Glutamatergic neuron (in vitro differentiated cells): ENCODE measurements at places on chromosomes 12 and 14. TPM values are rescaled to one million over a fixed set of nuclear protein-coding genes. Genes with fewer than 3 reads are reported as not detected.

- no peak for DNase-seq
Observed at GRCh38 chr12:125431516-125431915, 366.3 kb downstream of the AACS start.

GRCh38 chr14:50396631-50397389, at the start of gene CDKL1:
TSS of gene CDKL1 (minus strand) at chr14:50396881. CDS start at chr14:50395868, 1,013 bp downstream.
- peak; percentile 70 for DNase-seq

DNA sequence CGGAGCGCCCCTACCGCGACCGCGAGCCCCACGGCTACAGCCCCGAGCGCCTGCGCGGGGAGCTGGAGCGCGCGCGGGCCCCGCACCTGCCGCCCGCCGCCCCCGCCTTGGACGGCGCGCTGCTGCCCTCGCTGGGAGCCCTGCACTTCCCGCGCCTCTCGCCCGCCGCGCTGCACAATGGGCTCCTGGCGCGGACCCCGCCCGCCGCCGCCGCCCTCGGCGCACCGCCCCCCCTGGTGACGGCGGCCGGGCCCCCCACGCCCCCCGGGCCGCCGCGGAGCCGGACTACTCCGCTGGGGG, 27.0 kb downstream of the LRCOL1 start:
- DNase-seq, result peak; percentile 67

- DNase-seq, result no peak
Observed at GRCh38 chr14:61528591-61529021, 166.7 kb upstream of the HIF1A start.

DNA sequence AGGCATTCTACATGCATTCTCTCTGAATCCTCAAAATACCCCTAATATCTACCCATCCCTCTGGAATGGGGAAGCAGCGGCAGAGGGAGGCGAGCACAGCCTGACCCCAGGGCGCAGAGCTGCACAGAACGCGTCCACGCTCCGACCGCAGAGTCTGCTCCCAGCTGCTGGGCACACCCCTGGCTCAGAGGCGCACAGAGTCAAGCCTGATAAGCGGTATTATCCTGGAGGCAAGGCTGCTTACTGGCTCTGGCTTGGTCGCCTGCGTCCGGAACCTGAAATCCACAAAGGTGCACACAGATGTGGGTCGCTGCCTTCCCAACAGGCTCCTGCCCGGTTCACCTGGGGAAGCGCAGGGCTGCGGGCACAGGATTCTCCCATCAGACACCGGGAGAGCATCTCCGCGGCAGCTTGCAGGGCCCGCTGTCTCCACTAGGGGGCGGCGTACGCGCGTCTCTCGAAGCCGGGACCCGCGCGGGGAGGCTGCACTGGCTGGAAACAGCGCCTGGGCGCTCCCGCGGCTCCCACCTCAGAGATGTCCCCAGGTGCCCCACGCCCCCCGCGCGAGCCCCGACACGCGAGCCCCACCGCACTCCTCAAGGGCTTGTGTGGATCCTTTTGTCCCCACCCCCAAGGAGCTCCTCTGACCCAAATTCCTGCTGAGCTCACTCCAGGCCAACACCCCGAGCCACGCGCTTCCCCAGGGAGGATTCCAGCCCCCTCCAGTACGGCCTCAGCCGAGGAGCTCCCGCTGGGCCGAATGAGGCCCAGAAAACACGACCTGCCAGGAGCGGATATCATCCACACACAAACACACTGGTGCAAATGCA, 120.1 kb upstream of the FZD10 start:
- DNase-seq, result peak; percentile 87

DNA sequence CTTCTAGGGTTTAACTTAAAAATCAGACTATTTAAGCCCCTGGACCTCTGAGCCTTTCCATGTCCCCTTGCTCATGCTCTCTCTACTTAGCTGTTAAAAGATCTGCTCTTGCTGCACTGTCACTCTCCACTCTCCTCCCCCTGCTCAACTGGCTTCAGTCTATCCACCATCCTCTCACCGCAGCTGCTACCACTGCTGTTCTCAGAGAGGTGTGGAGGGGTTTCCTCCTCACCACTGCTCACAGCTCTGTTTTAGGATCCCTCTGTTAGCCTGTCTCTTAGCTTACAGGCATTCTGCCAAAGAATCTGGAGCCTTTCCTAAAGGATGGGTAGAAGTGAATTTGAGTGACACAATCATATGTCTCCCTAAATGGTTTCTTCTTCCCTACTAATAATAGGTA, 43.7 kb upstream of the ATP2B1 start:
- no peak for DNase-seq

GRCh38 chr12:89316705-89317139, 35.6 kb downstream of the DUSP6 start:
- no peak for DNase-seq

DNA sequence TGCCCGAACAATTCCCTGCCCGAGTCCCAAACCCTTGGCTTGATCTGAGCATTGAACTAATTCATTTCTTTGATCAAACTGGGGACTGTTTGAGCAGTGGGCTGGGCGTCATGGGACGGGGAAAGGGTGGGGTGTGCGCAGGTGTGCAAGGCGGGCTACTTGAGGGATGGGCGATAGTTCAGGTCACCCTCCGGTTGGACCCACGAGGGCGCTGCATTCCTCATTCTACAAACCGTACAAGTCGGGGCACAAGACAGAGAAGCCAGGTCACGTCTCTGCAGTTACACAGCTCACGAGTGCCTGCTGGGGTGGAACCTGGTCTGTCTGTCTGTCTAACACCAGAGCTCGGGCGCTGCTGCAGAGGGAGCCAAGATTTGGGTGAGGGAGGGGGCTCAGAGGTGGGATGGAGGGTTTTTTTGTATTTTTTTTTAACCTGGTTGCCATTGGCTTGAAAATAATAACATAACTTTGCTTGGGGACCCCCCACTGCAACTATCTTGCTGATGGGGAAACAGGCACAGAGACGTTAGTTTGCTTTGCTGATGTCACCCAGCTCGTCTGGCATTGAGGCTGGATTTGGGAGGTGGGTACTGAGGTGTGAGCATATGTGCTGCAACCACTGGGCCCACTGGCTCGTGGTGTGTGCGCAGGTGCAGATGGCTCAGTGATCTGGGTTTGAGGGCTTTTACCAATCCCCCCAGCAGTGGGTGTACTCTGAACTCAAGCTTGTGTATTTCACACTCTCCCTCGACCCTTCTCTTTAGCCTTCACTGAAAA, 7.6 kb upstream of the RTL1 start:
- DNase-seq, result no peak

GRCh38 chr12:93139028-93139665, 210.1 kb upstream of the EEA1 start:
- no peak for DNase-seq

GRCh38 chr12:10220398-10221077, 7.9 kb downstream of the GABARAPL1 start:
- no peak for DNase-seq

DNA sequence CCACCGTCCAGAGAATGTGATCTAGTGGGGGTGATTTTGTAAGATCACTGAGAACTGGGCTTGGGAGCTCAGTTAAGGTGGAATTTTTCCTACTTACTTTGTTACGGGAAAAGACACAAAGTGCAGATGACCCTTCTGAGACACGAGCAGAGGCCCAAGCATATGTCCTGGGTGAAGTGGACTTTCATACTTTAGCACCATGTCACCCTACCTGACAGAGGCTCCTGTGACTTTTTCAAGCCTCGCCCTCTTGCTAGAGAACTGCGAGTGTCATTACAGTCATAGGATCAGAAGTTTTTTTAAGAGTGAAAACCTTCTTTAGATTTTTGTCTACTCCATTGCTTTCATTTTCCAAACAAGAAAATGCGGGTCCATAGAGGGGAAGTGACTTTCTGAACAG, 56.1 kb downstream of the SLC17A8 start:
- DNase-seq, result no peak

- DNase-seq, result no peak
Observed at GRCh38 chr12:1319212-1319611, 275.2 kb downstream of the FBXL14 start.

GRCh38 chr14:90828642-90829487, 12.6 kb upstream of the TTC7B start:
- no peak for DNase-seq

GRCh38 chr12:67540920-67541624, 107.5 kb upstream of the DYRK2 start:
- DNase-seq, result no peak

DNA sequence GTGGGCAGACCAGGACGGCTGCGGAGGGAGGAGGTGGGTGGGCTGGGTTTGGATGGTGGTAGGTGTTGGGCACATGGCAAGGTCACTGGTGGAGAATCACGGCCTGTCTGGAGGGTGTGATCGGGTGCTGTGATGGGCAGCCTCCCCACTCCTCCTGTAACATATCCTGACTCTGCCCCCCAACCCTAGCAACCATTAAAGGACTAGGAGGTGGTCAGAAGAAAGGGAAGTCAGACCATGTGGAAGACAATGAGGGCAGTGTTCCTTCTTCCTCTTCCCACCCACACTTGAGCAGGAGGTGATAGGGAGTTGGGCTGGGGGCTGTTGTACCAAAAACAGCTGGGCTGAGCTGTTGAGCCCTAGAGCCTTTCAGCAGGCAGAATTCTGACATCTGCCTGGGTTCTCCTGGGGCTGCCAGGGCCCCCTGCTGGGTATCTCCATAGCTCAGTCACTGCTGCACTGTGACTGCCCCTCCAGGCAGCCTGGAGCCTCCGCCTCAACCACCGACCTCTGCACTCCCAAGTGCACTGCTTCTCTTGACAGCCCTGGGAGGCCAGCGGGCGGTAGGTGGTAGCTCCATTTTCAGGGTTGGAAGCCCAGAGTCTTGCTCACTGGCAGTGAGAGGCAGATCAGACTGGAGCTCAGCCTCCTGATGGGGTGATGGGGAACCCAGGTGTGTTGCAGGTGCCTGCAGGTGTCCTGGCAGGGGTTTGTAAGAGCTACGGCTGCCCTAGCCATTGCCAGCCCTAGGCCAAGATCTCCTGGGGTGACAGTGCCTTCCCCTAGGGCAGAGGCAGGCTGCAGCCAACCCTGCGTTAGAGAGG, 15.4 kb downstream of the VASH1 start:
- no peak for DNase-seq

DNA sequence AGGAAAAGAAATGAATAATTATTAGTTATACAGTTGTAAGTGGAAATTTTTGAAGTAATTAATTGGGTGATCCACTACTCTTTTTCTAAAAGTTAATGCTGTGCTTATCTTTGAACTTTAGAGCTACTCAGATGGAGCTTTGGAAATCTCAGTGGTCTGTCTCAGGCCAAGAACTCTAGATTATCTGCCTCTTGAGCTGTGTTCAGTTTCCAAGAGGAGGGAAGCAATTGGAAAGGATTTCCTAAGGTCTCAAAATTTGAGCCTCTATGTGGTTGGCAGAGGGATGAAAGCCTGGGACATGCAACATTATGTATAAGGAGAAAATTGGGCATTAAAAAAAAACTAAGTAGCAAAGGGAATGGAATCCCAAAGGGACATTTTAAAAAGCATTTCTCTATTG, 334.0 kb upstream of the PRICKLE1 start:
- DNase-seq, result no peak

DNA sequence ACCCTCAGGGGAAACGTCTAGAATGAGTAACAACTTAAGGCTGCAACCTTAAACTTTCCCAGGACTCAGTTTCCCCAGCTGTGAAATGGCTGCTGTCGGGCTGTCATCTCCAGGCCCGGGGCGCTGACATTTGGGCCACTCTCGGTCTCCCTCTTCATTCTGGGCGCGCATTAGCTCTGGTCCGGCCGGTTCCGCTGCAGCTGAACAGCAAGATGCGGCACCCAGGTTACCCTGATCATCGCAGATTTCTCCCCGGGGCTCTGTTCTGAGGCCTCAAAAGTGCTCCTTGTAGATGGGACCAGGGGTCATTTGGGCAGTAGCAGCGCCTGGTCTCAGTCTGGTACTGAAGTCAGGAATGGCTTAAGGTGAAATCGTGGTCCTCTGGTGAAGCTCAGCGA, 890 bp upstream of the BCL7A start:
- DNase-seq, result no peak

DNA sequence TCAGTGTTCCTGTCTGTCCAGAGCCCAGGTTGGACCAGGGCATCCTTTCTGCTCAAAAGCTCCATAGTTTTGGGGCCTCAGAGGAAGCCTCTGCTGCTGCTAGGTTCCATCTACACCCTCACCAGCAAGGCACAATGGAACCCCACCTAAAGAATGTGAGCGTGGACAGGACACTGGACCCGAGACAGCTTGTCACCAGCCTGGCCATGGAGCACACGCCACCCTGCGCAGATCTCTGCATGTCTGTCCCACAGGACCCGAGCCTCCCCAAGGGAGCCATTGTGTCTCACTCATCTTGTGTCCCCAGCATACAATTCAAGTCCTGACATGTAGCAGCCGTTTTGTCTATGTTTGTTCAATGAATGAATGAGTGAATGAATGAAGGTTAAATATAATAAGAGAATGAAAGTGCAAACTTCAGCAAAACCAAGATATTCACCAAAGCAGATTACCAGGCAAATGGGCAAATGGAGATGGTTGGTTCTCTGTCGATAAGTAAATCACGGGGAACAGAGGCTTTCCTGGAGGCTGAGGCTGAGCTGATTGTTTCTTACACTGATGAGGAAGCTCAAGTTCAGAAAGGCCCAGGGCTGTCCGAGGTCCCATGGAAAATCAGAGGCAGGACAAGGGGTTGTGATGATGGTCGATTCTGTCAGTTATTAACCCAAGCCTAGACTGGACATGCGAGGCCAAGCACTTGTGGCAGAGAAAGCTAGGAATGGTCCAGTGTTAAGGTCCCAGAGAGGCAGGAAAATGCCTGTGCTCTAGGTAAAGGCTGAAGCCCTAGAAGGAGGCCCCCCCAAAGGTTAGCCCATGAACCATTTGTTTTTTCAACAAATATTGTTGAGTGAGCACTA, 27.0 kb downstream of the SERPINA3 start:
- DNase-seq, result no peak

DNA sequence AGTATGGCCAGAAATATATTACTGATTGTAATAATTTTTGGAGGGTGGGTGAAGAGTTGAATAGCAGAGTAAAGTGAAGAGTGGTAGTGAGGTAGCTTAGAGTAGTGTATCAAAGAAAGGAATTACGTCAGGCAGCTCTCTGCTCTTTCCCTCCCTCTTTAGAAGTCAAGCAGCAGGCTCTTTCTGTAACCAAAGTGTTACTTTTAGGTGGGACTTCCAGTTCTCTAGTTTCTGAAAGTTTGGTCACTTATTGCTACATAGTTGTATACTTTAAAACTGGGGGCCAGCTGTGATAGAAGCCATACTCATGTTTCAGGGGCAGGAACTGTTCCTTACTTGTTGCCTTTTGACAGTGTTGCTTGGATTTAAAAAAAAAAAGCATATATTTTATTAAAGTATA, 30.6 kb downstream of the ATF7IP start:
- no peak for DNase-seq

DNA sequence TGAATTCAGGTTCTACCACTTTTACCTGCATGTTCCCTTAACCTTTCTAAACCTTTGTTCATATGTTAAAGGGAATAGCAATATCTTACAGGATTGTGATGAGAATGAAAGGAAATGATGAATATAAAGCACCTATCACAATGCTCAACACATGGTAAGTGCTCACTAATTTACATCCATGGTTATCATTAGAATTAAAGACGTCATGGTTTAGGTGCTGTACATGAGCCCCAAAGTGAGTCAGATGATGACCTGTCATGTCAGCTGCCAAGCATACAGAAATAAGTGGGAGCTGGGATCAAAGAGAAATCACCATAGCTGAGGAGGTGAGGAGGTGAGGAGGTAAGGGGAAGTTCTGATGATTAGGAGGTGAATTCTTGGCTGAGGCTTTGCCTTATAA, 135.9 kb upstream of the ATP2B1 start:
- no peak for DNase-seq

The NGB gene
- total RNA-seq, result 0.22 TPM

The TM9SF1 gene
- total RNA-seq, result 35.0 TPM

The NRDE2 gene
- total RNA-seq, result 22.4 TPM

The DDHD1 gene
- 38.1 TPM for total RNA-seq

The OTX2 gene
- 18.8 TPM for total RNA-seq

The TAS2R31 gene
- total RNA-seq, result 5.7 TPM

The PRICKLE1 gene
- 6.4 TPM for total RNA-seq

The PIWIL1 gene
- total RNA-seq, result not detected

The SRRM4 gene
- total RNA-seq, result 183 TPM

The GLT1D1 gene
- 4.4 TPM for total RNA-seq

The AKAP3 gene
- 3.3 TPM for total RNA-seq
